NCI-H1092 (cell line): ENCODE measurements at places on chromosomes 1 and 21.

DNA sequence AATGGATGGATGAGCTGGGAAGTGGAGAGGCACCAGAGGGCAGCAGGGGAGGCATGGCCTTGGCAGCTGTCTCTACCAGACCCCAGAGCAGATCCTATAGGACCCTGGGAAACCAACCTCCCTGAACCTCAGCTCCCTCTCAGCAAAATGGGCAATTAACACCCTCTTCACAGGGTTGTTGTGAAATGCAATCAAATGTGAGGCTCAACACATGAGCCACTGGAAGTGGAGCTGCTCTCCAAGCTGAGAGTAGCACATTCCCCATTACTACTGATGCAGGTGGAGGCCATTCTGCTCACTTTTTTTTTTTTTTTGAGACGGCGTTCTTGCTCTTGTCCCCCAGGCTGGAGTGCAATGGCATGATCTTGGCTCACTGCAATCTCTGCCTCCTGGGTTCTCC, 6.5 kb upstream of the SYNC start:
- no peak for DNase-seq

GRCh38 chr1:93459126-93459525, 11.2 kb downstream of the FNBP1L start:
- no peak for DNase-seq

- DNase-seq = no peak
These were observed 71.4 kb downstream of the RGS2 start for GRCh38 chr1:192880231-192880630.

- DNase-seq = no peak
These were observed 58.0 kb downstream of the NKAIN1 start for GRCh38 chr1:31181515-31182343.
